Left renal pelvis (tissue), 4 donors: ENCODE measurements at places on chromosomes 12 and 14. TPM values are rescaled to one million over a fixed set of nuclear protein-coding genes. Genes with fewer than 3 reads are reported as not detected.

SDSL gene
- polyA plus RNA-seq: 13.3 TPM

TAS2R42 gene
- polyA plus RNA-seq: not detected

DDX55 gene
- polyA plus RNA-seq: 38.2 TPM

DNA sequence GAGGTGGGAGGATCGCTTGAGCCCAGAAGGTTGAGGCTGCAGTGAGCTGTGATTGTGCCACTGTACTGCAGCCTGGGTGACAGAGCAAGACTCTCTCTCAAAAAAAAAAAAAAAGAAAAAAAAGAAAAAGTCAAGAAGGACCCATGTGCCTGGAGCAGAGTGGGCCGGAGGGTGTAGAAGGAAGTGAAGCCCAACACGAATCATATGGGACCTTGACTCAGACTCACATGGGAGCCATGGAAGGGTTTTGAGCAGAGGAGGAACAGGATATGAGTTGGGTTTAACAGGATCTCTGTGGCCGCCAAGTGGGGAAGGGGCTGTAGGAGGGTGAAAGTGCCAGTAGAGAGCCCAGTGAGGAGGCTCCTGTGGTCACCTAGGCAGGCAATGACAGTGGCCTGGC, 165.4 kb downstream of the PHETA1 start:
- DNase-seq: no peak

OTX2 gene
- not detected for polyA plus RNA-seq

DNA sequence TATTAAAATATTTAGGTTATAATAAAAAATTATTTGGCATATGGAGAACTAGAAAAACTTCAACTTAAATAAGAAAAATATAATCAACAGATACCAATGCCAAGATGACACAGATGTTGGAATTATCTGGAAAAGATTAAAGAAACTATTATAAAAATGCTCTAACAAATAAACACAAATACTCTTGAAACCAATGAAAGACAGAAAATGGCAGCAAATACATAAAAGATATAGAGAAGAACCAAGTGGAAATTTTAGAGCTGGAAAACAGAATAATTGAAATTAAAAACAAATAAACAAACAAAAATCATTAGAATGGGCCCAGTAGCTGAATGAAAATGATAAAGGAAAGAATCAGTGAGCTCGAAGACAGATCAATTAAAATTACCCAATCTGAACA, 5.1 kb upstream of the NELL2 start:
- no peak for DNase-seq

- DNase-seq: no peak
These were observed 120.9 kb upstream of the SFSWAP start for GRCh38 chr12:131589966-131590365.

SERPINA10 gene
- polyA plus RNA-seq: 0.29 TPM

GRCh38 chr12:122183588-122183940, 641 bp downstream of the LRRC43 start:
- DNase-seq: no peak

SCN8A gene
- 1.6 TPM for polyA plus RNA-seq
